ENCODE measurements at places on chromosomes 6 and 20.

GRCh38 chr6:259316-259715 lies 33.0 kb upstream of the DUSP22 start:
- DNase-seq: no peak

DNA sequence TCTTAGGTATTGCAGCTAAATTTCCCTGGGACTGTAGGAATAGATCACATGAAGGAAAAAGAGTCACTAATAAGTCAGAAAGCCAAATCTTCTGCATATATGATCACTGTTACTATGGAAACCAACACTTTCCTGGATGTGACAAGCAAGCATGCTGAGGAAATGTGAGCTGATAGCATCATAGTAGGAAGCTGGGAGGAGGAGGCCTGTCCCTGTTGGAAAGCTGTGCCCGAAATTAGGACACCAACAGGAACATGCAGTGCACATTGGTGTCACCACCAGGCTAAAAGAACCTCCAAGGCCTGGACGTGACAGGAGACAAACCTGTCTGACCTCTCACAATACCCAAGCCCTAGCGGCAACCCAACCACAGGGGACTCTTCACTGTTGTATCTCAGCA lies 181.9 kb upstream of the PCSK2 start:
- DNase-seq: no peak

GRCh38 chr20:5973172-5973571 lies 22.7 kb downstream of the MCM8 start:
- no peak for DNase-seq

DNA sequence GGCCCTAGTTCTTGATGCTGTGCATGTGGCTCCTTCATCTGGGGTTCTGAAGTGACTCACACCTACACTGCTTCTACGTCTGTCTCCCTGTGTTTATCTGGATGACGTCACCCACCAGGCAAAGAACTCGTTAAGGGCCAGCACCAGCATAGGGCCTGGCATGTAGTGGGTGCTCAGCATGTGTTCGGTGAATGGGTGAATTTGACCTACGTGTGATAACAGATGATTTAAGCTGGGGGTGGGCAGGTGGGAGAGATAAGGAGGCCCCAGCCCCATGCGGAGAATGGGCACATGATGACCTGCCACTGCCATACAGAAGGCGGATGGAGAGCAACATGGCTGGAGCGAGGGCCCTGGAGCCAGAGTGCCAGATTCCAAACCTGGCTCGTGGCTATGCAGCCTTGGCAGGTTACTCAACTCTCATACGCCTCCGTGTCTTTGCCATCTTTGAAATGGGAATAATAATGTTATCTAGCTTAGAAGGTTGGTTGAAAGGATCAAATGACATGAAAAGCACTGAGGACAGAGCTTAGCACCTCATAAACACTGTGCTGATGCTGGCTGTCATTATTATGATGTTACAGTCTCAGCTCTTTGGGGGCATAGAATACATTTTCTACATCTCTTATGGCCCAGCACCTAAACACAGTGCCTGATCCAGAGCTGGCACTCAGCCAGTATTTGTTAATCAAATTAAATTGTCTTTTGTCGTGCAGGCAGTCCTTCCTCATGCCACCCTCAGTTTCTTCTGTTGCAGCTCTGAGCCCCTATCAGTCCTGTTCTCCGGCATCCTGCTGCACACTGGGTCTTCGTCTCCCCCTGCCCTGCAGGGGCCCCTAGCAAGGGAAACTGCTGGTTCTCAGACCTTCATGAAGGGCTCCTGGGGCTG lies 39.6 kb downstream of the VEGFA start:
- DNase-seq: no peak

DNA sequence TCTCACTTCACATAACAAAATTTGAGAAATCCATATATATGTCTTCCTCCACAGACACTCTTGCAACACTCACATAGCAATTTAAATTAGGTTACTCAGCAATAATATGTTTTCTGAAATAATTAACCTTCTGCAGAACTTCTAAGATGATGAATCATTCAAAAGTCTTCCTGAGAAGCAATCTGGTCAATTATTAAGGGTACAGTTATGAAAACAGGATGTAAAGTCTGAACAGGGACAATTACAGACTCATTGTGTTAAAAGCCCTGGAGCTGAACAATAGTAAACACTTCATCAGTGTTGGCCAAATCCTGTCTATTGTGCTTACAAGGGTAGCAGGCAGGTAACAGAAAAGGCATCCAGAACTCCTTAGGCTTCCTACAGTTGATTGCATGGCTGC lies 75.4 kb downstream of the FILIP1 start:
- no peak for DNase-seq

DNA sequence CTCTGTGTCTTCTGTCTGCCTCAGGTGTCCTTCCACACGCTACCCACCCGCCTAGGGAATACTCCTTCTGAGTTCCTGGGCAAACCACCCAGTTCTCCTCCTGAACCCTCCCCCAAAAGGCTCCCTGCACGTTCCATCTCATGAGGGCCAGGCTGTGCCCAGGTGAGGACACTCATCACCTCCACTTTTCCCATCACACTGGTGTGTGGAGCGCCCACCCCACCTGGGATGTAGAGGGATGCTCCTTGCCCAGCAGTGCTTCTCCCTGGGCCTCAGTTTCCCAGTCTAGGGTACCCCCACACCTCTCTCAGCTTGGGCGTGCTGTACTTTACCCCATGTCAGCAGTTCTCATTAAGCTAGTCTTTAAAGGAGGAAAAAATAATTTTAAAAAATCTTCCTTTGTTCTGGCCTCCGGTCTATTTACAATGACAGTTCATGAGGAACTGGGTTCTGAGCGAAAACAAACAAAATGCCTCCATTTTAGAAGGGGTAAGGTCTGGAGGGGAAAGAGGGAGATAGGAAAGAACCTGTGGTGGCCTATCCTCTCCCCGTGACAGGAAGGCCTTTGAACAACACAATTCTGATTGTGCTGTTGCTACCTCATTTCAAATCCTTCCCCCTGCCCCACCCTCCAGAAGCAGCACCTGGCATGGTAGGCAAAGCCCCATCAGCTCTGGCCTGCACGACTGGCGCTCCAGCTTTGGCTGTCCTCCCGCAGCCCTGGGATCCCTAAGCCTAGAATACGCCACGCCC lies 1.7 kb upstream of the C20orf203 start:
- DNase-seq: no peak

GRCh38 chr20:17614176-17614811 lies 44.4 kb downstream of the DSTN start:
- no peak for DNase-seq

- DNase-seq: no peak
These were observed 194.4 kb upstream of the CST7 start for GRCh38 chr20:24754691-24755090.

GRCh38 chr6:81138236-81138635 lies 614.2 kb downstream of the TENT5A start:
- no peak for DNase-seq

GRCh38 chr6:135044639-135045038 lies 10.0 kb downstream of the HBS1L start:
- no peak for DNase-seq

DNA sequence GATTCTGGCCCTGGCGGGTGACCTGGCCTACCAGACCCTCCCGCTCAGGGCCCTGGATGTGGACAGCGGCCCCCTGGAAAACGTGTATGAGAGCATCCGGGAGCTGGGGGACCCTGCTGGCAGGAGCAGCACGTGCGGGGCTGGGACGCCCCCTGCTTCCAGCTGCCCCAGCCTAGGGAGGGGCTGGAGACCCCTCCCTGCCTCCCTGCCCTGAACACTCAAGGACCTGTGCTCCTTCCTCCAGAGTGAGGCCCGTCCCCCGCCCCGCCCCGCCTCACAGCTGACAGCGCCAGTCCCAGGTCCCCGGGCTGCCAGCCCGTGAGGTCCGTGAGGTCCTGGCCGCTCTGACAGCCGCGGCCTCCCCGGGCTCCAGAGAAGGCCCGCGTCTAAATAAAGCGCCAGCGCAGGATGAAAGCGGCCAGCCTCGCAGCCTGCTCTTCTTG lies 868 bp upstream of the SLC2A4RG start:
- DNase-seq: no peak

DNA sequence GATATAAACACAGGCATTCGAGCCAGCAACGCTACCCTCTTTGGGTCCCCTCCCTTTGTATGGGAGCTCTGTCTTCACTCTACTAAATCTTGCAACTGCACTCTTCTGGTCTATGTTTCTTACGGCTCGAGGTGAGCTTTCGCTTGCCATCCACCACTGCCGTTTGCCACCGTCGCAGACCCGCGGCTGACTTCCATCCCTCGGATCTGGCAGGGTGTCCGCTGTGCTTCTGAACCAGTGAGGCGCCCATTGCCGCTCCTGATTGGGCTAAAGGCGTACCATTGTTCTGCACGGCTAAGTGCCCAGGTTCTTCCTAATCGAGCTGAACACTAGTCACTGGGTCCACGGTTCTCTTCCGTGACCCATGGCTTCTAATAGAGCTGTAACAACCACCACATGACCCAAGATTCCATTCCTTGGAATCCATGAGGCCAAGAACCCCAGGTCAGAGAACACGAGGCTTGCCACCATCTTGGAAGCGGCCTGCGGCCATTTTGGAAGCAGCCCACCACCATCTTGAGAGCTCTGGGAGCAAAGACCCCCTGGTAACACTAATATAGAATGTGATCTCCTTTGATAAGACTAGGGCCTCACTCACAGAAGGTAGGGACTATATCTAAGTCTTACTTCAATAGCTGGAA lies 973 bp downstream of the UBD start:
- no peak for DNase-seq

- DNase-seq: no peak
These were observed 74.8 kb downstream of the IMPG1 start for GRCh38 chr6:75997696-75998095.

DNA sequence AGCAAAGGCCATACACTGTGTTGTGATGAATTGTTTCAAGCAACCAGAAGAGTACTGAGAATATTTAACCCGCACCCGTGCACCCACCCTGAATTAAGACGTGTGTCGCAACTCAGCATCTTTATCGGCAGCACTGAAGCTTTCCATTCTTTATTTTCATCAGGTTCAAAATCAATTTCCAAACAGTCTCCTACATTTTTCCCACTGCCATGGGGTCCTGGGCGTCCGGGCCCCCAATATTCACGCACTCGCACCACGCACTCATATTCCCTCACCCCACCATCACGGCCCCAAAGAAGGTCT lies 1.8 kb downstream of the LTB start:
- DNase-seq: no peak

DNA sequence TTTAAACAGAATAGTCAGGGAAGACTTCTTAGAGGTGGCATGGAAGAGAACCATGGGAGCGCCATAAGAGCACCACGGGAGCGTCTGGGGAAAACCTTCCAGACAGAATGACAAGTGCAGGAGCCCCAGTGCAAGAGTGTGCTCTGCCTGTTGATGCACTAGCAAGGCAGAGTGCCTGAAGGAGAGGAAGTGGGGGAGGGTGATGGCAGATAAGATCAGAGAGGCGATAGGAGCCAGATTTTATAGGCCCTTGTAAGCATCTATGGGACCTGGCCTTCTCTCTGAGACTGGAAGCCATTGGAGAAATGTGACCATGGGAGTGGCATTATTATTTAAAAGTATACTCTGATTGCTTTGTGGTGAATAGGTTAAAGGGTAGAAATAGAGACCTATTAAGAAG lies 13.1 kb downstream of the FUCA2 start:
- no peak for DNase-seq

- DNase-seq: no peak
These were observed 215.8 kb downstream of the UTRN start for GRCh38 chr6:144500892-144501291.

DNA sequence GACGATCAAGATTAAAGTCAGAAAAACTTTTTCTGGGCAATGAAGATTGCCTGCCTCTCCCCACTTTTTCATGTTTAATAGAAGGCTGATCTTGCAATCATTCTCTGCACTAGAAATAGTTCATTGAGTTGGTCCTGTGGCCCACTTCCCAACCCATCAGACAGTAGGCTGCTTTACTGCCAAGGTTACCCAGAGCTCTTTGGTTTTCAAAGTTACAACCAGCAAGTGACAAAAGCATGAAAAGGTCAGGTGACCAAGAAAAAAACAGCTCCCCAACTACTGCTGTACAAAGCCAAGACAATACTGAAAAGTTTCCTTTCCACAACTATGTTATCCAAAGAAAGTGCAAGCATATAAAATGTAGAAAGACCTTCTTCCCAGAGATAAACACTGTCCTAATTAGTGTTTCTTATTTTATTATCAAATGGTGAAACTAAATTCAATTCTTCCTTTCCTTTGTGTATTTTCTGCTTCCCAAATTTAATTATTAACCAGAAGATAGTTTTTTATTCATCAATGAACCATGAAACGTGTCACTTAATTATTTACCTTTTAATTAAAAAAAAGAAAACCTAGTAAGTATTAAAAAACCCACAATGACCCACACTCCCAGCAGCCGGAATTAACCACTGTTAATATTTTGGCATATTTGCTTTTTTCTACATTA lies 16.6 kb downstream of the DNAAF9 start:
- no peak for DNase-seq

- DNase-seq: no peak
These were observed 141.5 kb downstream of the LY86 start for GRCh38 chr6:6729971-6730370.

All from progenitor cell of endocrine pancreas (in vitro differentiated cells).